CD14-positive monocyte (primary cell): ENCODE measurements at places on chromosomes 7 and 10.

GRCh38 chr7:35450456-35451214, 196.7 kb upstream of the TBX20 start:
- DNase-seq = no peak

DNA sequence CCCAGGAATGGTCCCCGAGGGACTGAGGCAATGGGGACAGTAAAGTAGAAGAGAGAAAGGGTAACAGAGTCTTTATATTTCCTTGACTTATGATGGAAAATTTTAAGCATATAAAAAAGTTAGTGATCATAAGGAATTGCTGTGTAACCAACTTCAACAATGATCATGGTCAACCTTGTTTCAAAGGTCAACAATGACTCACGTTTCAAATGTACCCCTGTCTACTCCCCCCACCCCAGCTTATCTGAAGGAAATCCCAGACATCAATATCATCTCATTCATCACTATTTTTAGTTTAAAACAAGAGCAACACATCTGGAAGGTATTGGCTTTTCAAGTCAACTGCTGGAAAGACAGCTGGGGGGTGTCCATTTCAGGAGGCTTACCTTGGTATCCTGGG, 92.9 kb downstream of the SMURF1 start:
- DNase-seq = no peak

DNA sequence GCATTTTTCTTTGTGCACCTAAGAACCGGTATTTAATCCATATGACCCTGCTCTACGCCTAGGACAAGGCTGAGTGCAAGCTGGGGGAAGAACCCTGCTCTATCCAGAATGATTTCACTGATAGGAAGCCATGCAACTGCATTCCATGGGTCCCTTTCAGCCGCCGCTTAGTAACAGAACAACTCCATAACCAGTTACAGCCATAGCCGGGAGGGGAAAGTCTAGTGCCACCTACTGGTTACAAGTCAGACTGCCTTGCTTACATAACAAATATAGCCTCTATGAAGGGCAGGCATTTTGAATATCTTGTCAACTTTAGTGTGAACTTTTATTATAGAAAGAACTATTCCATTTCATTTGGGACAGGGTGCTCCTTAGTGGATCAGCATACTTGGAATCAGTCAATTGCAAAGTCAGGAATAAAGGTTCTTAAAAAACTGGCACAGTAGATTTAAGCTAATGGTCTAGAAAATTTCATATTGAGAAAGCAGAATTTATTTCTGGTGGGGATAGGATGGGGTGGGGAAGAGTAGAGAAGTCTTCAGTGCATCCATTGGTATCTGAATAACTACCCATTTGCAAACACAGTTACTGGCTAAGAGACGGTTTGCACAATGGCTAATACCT, 521.7 kb downstream of the ADRA2A start:
- DNase-seq = peak; percentile 14

DNA sequence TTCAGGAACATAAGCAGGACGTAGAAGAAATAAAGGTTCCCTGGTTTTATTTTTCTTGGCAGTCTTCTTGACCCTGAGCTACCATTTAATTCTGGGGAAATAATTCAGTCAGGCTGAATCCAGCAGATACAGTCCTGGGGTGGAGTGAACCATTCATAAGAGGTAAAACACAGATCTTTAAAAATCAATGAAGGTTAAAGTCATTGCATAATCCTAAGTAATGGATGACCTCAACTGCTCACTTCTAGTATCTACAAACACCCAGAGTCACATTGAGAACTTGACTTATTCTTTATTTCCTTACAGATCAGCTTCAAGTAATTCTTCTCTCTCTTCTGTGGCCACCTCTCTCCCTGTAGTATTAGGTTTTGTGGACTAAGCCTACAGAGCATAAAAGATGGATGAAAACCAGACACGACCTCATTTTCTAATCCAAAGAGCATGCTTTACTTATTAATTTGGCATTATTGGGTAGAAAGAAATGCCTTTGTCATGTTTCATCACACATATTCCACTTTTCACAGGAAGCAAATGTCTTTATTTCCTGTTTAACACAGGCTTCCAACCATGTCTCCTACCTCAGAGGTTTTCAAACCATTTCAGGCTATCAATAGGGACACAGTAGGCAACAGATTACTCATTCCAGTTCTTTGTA, 182.3 kb upstream of the IMMP2L start:
- DNase-seq = no peak

- DNase-seq = no peak
These were observed 118.9 kb downstream of the AMPH start for GRCh38 chr7:38512291-38512690.

- DNase-seq = no peak
These were observed 459.0 kb downstream of the GATA3 start for GRCh38 chr10:8513155-8514147.

GRCh38 chr7:146655928-146656797, 539.6 kb downstream of the CNTNAP2 start:
- no peak for DNase-seq

GRCh38 chr10:67076144-67076543, 150.3 kb downstream of the LRRTM3 start:
- no peak for DNase-seq

DNA sequence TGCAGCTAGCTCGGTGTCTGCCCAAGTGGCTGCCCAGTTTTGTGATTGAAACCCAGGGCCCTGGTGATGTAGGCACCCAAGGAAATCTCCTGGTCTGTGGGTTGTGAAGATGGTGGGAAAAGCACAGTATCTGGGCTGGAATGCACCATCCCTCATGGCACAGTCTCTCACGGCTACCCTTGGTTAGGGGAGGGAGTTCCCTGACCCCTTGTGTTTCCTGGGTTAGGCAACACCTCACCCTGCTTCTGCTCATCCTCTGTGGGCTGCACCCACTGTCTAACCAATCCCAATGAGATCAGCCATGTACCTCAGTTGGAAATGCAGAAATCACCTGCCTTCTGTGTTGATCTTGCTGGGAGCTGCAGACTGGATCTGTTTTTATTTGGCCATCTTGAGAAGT, 27.6 kb downstream of the GIMAP4 start:
- DNase-seq = no peak

- no peak for DNase-seq
These were observed 51.2 kb upstream of the RELN start for GRCh38 chr7:104040666-104041065.

DNA sequence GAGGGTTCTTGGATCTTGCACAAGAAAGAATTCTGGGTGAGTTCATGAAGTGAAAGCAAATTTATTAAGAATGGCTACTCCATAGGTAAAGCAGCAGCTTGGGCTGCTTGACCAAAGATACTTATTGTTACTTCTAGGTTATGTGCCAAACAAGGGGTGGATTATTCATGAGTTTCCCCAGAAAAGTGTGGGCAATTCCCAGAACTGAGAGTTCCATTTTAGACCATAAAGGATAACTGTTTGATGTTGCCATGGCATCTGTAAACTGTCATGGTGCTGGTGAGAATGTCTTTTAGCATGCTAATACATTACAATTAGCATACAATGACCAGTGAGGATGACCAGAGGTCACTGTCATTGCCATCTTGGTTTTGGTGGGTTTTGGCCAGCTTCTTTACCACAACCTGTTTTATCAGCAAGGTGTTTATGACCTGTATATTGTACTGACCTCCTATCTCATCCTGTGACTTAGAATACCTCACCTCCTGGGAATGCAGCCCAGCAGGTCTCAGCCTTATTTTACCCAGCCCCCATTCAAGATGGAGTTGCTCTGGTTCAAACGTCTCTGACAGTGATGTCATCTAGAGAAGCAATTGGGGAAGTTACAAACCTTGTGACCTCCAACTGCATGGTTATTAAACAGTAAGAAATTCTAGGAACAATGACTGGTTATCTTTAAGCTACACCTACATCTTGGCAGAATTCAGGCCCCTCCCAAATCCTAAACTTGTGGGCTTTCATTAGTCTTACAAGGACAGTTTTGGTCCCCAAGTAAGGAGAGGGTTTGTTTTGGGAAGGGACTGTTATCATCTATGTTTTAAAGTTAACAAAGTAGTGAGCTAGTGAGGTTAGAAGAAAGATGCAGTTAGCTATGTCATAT, 48.0 kb upstream of the INHBA start:
- DNase-seq = no peak

DNA sequence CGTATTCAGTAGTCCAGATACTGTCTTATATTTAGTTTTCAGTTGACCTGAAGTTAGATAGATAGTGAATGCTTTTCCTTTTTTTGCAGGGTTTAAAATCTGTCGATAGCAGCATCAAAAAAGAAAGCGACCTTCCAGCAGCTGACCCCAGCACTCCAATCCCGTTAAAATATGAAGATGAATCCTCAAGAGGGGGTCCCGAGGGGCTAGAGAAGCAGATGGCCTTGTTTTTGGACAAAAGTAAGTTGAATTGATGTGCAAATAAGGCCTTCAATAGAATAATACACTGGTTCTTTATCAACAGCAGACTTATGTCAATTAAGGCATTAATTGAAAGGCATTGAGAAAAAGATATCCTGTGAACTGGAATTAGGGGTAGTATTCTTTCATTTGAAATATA, 18.7 kb downstream of the EDRF1 start:
- no peak for DNase-seq

DNA sequence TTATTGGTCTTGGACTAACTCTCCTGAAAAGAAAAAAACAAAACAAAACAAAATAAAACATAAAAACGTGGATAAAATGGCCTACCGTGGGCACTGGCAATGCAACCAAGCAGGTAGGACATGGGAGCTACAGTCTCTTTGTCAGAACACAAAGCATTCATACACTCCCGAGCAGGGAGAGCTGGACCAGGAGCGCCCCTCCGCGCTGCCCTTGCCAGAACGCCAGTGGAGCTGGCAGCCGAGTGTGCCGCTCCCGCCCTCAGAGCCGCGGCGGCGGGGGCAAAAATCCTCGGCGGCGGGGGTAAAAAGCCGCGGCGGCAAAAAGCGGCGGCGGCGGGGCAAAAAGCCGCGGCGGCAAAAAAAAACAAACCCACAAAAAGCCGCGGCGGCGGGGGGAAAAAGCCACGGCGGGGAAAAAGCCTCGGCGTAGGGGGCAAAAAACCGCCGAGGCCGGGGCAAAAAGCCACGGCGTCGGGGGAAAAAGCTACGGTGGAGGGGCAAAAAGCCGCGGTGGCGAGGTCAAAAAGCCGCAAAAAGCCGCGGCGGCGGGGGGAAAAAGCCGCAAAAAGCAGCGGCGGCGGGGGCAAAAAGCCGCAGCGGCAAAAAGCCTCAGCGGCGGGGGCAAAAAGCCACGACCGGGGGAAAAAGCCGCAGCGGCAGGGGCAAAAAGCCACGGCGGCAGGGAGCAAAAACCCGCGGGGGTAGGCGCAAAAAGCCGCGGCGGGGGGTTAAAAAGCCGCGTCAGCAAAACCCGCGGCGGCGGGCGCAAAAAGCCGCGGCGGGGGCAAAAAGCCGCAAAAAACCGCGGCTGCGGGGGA, 418.1 kb downstream of the ZNF716 start:
- DNase-seq = no peak

GRCh38 chr7:91916051-91916440, 24.6 kb upstream of the AKAP9 start:
- DNase-seq = no peak

DNA sequence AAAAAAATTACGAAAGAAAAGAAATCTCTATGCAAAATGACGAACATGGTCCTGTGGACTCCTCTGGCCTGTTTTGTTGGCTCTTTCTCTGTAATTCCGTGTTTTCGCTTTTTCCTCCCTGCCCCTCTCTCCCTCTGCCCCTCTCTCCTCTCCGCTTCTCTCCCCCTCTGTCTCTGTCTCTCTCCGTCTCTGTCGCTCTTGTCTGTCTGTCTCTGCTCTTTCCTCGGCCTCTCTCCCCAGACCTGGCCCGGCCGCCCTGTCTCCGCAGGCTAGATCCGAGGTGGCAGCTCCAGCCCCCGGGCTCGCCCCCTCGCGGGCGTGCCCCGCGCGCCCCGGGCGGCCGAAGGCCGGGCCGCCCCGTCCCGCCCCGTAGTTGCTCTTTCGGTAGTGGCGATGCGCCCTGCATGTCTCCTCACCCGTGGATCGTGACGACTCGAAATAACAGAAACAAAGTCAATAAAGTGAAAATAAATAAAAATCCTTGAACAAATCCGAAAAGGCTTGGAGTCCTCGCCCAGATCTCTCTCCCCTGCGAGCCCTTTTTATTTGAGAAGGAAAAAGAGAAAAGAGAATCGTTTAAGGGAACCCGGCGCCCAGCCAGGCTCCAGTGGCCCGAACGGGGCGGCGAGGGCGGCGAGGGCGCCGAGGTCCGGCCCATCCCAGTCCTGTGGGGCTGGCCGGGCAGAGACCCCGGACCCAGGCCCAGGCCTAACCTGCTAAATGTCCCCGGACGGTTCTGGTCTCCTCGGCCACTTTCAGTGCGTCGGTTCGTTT, 83.5 kb upstream of the SLF2 start:
- DNase-seq = no peak

GRCh38 chr10:2232479-2232878, 495.2 kb upstream of the ADARB2 start:
- no peak for DNase-seq

- no peak for DNase-seq
These were observed 710.1 kb upstream of the KCND2 start for GRCh38 chr7:119562839-119563238.

DNA sequence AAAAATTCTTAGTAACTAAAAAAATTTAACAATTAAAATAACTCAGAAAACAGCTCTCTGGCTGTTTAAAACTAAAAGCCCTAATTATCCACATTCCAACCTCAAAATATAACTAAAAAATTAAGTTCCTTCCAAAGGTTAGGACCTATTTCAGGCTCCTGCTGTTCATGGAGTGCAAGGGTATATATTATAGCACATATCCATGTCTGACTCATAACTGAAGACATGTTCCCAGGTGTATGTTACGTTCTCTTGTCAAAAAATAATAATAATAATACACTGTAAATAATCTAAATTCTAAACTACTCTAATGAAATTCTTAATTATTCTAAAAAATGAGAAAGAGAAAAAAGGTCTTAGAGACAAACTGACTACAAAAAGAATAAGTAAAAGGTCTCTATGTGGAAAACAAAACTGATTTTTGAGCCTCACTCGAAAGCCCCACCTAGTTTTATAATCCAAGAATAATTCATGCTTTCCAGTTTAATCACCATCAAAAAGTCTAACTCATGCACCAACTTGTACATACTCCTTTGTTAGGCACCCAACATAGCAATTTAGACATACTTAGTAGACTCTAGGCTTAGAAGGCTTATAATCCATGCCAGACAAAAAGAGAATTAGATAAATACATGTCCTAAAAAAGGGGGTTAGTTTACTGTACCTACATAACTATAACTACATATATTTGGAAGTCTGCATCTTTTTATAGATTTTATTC, 171.4 kb downstream of the KMT2E start:
- DNase-seq = no peak

GRCh38 chr10:82609845-82610244, 734.9 kb downstream of the NRG3 start:
- DNase-seq = no peak

- no peak for DNase-seq
These were observed 6.6 kb downstream of the DCLRE1C start for GRCh38 chr10:14947268-14947667.

- DNase-seq = no peak
These were observed 54.7 kb upstream of the CALN1 start for GRCh38 chr7:72466797-72467196.

GRCh38 chr7:149440222-149440621, 20.6 kb downstream of the ZNF777 start:
- no peak for DNase-seq

GRCh38 chr10:92697663-92698511, 8.1 kb downstream of the HHEX start:
- no peak for DNase-seq

- DNase-seq = no peak
These were observed 74.8 kb upstream of the RPA3 start for GRCh38 chr7:7793249-7793648.

GRCh38 chr10:98357194-98357822, 57.7 kb downstream of the PYROXD2 start:
- no peak for DNase-seq
